ENCODE measurements at places on chromosomes 7 and 10.

- peak; percentile 54 for DNase-seq
Observed at GRCh38 chr10:103877861-103878260, 22.5 kb upstream of the SH3PXD2A start.

DNA sequence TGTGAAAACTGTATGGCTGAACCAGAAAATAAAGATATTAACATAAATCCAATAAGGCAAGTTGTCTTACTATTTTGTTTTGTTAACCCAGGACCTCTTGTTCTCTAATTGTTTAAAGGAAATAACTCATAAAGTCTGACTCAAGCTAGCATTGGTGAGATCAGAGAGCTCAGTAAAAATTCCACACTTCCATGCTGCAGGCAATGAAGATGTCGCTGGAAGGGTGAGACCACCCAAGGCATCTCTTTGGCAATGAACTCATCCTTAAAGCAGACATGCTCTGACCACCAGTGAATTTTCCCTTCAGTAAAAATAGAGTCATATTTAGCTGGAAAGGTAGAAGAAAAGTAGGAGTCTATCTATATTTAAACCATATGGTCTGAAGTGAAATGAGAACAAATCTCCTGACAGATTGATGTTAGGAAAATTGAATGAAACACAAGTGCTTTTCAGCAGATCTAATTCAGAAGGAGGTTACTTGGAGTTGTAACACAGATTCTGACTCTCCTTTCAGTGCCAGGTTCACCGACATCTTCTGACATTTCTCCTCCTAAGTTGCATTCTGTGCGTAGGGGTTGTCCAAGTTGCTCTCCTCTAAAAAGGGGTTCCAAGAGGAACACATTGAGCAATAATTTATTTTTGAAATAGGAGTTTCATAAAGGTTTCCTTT, 32.8 kb upstream of the VIPR2 start:
- no peak for DNase-seq

DNA sequence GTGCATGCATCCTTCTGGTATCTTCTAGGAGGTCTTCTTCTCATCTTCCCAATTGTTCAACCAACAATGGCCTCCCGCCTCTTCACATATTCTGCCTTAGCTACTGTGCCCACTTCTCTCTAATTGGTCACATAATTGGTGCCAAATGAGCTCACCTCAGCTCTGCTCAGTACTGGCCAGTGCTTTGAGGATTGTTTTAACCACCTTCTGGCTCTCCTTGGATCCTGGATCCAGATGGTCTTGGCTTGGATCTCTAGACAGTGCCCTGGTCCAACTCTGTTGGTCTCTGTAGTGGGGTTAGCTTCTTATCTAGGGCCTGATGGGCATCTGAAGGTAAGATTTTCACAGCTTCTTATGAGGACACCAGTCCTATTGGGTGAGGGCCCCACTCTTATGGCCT, 820.8 kb downstream of the TYW1 start:
- DNase-seq: peak; percentile 35

- no peak for DNase-seq
Observed at GRCh38 chr10:78777867-78778266, 290.9 kb upstream of the ZMIZ1 start.

DNA sequence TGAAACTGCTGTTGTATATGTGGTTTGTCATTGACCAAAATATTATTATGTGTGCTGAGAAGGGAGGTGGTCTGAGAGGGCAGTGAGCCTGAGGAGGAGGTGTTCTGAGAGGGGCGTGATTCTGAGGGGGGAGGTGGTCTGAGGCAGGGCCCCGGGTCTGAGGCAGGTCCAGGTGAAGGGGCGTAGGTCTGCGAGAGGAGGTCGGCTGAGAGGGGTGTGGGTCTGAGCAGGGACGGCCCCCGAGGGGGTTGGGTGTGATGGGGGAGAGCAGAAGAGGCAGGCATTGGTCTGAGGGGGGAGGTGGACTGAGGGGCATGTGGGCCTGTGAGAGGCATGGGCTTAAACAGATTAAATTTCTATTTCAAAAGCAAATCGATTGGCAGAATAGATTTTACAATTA, 32.4 kb downstream of the AKR1C4 start:
- DNase-seq: no peak

- no peak for DNase-seq
Observed at GRCh38 chr7:77550586-77550985, 13.5 kb downstream of the PTPN12 start.

DNA sequence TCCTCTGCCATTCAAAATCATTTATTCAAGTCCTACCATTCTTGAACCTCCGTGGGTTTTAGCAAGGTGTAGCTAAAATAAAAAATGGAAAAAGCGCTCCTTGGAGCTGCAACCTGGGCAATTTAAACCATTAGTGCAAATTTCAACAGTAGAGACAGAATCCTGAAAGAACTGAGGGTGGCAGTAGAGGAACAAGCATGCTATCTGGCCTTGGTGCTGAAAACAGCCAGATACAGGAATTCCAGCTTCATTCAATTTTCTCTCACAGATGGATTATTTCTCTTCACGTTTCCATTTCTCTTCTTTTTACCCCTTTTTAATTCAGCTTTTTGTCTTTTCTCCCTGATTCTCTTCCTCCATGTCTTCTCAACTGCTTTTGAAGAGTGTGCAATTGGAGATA, 77.7 kb downstream of the OTUD1 start:
- DNase-seq: no peak

DNA sequence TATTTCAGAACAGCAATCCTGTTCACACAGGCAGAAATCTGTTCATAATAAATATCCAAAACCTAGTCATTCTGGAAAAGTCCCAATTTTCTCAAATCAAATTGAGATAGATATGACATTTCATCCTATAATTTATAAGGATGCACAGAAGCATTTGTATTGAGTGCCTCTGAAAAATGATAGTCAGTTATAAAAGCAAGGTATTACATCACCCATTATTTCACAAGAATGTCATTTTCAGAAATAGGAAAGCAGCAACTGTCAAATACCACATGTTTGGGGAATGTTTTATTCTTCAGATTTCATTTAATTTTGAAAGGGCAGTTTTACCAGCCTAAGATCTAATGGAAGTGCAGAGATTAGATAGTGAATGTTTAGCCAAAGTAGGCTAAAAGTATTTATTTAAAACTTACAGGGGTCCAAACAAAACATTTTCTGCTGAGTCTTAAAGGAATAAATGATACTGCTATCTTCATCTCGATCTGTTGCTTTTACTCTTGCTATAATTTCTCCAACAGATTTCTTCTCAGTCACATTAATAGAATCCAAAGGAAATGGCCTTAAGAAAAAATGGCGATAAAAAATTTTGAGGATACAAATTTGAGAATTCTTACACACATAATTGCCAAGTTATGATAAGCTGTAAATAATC, 185.8 kb downstream of the HGF start:
- no peak for DNase-seq

GRCh38 chr7:152093717-152094116, 68.2 kb downstream of the GALNT11 start:
- DNase-seq: no peak

DNA sequence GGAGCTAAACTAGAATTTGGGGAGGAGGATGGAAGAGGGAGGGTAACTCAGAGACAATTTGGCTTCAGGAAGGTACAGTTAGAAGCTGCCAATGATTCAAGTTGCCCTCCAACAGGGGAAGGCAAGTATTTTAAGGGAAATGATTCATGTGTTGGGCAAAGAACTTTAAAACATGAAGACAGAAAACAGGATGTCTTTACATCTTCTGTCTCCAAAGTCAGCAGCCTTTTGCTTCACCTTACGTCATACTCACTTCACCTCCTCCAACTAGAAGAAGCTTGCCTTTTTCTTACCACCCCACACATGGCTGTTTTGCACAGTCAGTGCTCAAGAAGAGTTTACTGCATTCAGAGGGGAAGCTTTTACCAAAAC, 36.1 kb downstream of the PPP1R3C start:
- DNase-seq: no peak

DNA sequence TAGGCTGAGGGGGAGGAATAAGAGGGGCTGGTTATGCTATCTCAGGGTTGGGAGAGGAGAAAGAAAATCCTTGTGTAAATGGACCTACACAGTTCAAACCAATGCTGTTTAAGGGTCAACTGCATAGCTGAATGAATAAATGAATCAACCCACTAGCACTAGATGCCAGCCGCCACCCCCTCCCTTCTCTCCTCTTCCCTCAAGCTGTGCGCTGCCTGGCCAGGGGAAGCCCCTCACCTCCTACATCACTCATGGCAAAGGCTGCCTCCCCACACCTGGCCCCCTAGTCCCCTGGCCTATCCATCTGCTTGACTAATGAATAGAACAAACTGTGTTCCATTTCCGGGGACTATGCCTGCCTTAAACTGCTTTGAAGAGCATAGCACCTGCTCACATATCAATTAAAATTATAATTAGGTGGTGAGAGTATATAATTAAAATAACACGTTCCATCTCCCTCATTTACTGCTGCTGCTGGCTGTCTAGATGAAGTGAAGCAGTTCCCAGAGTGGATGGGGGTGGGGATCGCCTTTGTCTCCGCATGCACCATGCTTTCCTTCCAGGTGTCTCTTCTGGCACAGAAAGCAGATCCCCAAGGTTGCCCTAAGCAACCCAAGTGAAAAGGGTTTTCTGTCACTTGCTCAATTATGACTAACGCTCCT, 32.6 kb downstream of the GRID1 start:
- no peak for DNase-seq

- no peak for DNase-seq
Observed at GRCh38 chr7:48438206-48438605, 266.9 kb downstream of the ABCA13 start.

- DNase-seq: no peak
Observed at GRCh38 chr10:14671386-14671831, 103.3 kb downstream of the FAM107B start.

GRCh38 chr10:71015674-71016073, 127.3 kb upstream of the PCBD1 start:
- DNase-seq: no peak

- no peak for DNase-seq
Observed at GRCh38 chr7:106731187-106731586, 70.2 kb upstream of the CCDC71L start.

DNA sequence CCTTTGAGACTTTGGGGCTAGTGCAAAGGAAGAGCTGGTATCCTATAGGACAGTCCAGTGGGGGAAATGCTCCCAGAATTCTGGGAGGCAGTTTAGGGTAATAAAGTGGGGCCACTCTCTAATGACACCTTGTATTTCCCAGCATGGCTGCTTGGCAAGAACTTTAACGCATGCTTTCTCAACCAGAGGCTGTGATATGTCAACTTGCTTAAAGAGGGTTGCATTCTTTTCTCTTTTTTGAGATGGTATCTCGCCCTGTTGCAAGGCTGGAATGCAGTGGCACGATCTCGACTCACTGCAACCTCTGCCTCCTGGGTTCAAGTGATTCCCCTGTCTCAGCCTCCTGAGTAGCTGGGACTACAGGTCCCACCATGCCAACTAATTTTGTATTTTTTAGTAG, 38.4 kb downstream of the ALDH18A1 start:
- no peak for DNase-seq

- DNase-seq: no peak
Observed at GRCh38 chr10:133439517-133440461, 14.0 kb upstream of the SCART1 start.

GRCh38 chr10:24344279-24344678, 135.3 kb downstream of the KIAA1217 start:
- no peak for DNase-seq

All from cerebellum (tissue), 4 donors.